Ureter (tissue), 1 donor: ENCODE measurements at places on chromosomes 1 and 21. TPM values are rescaled to one million over a fixed set of nuclear protein-coding genes. Genes with fewer than 3 reads are reported as not detected.

DNA sequence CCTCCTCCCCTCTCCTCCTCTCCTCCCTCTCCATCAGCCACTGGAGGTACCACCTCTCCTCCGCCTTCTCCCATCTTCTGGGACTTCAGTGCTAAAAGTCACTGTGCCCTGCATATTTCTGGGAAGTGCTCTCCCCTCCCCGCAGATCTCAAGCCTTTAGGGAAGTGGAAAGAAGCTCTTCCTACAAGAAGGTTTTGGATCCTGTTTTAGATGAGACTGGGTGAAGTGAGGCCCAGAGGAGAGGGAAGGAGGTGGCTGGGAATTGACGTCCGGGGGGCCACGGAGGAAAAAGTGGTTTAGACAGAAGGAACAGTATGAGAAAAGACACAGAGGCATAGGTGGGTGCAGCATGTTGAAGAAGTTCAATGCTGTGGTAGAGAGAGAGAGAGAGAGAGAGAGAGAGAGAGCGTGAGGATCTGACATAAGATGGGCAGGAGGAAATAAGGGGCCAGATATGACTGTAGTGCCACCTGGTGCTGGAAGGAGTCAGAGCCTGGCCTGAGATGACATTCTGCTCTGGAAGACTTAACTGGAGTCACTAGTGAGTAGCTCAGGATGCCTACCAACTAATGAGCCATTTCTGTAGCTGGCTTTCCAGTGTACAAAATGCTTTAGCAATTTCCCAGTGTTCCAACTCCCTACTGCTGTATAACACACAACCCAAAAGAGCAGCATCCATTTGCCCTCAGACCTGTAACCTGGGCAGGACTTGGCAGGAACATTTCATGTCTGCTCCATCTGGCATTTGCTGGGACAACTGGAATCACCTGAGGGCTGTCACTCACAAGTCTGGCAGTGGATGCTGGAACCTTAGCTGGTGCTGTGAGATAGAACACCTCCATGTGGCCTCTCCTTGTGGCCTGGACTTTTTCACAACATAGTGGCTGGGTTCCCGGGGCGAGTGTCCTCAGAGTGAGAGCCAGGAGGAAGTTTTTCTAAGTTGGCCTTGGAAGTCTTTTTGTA lies 16.6 kb upstream of the ZSCAN20 start:
- DNase-seq: peak; percentile 73

GRCh38 chr1:212520299-212520698 lies 87.6 kb downstream of the NENF start:
- no peak for DNase-seq

- DNase-seq: no peak
Observed at GRCh38 chr1:119318466-119319309, 49.9 kb upstream of the HAO2 start.

GRCh38 chr1:234505769-234506102 lies 26.8 kb upstream of the TARBP1 start:
- DNase-seq: no peak

DNA sequence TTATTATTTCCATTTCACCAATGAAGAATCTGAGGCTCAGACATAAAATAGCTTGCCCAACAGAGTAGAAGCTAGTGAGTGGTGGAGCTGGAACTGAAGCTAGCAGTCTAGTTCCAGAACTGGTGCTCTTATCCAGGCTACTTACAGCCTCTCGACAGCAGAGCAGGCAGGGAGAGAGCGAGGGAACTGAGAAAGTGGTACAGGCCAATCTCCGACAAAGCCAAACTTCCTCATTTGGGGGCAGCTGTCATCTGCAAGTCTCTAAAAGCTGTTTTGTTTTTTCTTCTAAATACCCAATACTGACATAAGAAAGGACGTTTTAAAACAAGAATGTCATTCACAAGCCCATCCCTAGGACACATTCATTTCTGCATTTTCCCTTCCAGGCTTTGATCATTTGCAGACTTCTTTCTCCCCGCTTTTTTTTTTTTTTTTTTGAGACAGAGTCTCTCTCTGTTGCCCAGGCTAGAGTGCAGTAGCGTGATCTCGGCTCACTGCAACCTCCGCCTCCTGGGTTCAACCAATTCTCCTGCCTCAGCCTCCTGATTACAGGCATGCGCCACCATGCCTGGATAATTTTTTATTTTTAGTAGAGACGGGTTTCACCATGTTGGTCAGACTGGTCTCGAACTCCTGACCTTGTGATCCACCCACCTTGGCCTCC lies 20.0 kb downstream of the YIPF1 start:
- DNase-seq: no peak

The CD247 gene
- total RNA-seq: 4.7 TPM

The ELF3 gene
- total RNA-seq: 1,345 TPM

The AIM2 gene
- 2.9 TPM for total RNA-seq

The KCNQ4 gene
- 3.7 TPM for total RNA-seq

The RXFP4 gene
- total RNA-seq: not detected
